ENCODE measurements at places on chromosomes 11 and 22.

- DNase-seq = no peak
Observed at GRCh38 chr11:64970731-64971151, 1.2 kb downstream of the MAJIN start.

DNA sequence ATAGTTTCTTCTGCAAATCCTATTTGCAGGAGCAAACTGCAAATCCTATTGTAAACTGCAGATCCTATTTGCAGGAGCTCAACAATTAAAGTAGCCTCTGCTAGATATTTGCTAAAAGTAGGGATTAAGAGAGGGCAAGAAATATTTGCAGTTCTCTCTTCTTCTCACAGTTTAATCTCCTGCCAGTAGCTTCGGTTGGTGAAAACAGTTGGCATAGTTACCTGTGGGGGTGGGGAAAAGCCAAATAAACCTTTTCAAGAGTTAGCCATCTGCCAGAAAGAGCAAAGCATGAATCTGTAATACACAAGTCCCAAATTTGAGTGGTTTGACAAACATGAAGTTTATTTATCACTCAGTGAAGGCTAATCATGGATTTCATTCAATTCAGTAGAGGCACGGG, 942.5 kb downstream of the JRKL start:
- no peak for DNase-seq

DNA sequence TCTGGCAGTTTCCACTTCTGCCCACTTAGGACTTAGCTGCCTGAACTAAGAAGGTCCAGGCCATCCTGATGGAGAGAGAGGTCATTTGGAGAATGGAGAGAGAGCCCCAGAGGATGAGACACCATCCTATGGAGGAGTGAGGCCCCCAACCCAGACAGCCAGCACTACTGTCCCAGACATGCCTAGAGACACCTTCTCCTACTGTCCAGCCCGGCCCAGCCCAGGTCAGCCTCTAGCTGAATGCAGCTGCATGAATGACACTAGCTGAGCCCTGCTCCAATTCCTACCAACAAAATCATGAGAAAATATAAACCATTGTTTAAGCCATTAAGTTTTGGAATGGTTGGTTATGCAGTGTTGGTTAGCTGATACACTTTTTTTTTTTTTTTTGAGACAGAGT, 47.4 kb downstream of the APOL3 start:
- DNase-seq = no peak

DNA sequence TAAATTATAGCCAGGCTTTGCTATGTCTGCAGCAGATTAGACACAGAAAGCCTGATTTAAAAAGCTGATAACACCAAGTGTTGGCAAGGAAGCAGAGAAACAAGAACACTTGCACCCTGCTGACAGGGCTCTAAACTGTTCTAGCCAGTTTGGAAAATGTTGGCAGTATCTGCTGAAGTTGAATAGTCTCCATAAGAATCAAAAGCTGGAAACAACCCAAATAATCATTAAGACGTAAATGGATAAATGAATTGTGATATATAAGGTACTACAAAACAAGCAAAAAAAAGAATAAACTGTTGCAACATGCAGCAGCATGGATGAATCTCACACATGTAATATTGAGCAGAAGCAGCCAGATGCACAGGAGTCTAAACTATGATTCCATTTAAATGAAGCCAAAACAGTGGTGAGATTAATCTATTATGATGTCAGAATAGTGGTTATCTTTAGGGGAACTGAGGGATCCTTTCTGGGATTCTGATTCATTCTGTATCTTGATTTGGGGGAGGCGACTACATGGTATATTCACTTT, 40.4 kb upstream of the ADORA2A start:
- no peak for DNase-seq

- no peak for DNase-seq
Observed at GRCh38 chr11:15275141-15275540, 160.4 kb downstream of the INSC start.

GRCh38 chr22:49930596-49931412, 12.4 kb downstream of the CRELD2 start:
- no peak for DNase-seq

GRCh38 chr11:8650401-8650990, 32.0 kb downstream of the TRIM66 start:
- no peak for DNase-seq

DNA sequence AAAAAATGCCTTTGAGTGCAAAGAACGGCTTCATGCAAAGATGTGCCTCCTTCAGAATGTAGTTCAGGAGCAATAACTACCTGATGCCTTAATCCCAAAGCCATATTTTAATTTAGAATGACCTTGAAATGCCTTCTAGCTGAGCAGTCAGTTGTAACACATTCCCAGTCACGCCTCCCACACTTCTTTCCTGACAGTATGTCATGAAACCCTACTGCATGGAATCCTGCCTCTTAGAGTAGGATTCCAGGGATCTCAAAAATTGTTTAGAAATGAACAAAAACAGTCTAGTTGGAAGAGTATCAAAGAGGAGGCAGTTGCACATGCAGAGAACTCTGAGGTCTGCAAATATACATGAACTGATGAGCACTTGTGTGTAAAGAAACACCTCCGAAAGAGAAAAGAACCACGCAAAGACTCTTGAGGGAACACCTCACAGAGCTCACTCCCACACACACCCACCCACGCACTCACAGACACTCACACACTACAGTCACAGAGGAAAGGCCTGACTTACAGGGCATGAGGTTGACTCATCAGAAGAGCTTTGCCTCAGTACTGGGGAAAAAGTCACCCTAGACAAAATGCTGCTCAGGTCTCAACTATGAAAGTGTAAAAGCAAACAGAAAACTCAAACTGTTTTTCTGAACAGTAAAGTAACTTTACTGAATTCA, 77.4 kb downstream of the GGTLC2 start:
- no peak for DNase-seq

GRCh38 chr11:82756765-82757639, 23.3 kb upstream of the FAM181B start:
- no peak for DNase-seq

GRCh38 chr11:13883042-13883441, 79.5 kb upstream of the SPON1 start:
- DNase-seq = no peak

DNA sequence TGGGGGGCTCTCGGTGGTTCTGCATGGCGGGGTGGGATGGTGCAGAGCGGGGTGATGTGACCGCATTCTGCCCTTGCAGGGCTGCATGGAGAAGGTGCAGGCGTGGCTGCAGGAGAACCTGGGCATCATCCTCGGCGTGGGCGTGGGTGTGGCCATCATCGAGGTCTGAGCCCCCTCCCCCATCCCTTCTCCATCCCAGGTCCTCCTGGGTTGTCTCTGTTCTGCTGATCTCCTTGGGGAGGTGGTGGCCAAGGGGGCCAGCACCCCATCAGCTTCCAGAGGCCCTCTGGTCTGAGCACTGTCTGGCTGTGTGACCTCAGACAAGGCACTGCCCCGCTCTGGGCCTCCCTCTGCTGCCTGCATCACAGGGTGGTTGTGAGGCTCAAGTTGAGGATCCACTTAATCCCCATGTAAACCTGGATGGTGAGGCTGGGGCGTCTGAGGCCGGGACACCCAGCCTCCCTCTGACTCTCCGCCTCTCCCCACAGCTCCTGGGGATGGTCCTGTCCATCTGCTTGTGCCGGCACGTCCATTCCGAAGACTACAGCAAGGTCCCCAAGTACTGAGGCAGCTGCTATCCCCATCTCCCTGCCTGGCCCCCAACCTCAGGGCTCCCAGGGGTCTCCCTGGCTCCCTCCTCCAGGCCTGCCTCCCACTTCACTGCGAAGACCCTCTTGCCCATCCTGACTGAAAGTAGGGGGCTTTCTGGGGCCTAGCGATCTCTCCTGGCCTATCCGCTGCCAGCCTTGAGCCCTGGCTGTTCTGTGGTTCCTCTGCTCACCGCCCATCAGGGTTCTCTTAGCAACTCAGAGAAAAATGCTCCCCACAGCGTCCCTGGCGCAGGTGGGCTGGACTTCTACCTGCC, 53.3 kb downstream of the CD82 start:
- DNase-seq = no peak

DNA sequence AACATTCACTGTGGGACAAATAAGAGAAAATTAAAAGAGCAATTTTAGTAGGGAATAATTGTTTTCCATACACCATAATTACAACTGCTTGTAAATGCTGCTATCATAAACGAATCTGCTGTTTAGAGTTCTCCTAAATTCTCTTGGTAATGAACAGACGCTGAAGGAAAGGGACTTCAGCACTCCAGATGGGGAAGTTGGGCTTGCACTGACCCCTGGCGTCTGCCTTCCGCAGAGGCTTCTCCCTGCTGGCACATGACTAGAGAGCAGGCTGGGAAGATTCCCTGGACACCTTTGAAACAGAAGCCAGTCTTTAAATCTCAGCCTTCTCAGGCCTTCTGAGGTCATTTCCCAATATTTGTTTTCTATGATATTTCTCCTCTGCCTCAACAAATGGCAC, 84.1 kb downstream of the NXPE2 start:
- peak; percentile 68 for DNase-seq

- no peak for DNase-seq
Observed at GRCh38 chr11:83502041-83502440, 215.9 kb upstream of the CCDC90B start.

- no peak for DNase-seq
Observed at GRCh38 chr11:35496416-35496815, 29.0 kb downstream of the PAMR1 start.

GRCh38 chr11:118979434-118979833, 7.9 kb downstream of the FOXR1 start:
- no peak for DNase-seq

GRCh38 chr11:104907521-104908185, 9.4 kb upstream of the CASP12 start:
- no peak for DNase-seq

DNA sequence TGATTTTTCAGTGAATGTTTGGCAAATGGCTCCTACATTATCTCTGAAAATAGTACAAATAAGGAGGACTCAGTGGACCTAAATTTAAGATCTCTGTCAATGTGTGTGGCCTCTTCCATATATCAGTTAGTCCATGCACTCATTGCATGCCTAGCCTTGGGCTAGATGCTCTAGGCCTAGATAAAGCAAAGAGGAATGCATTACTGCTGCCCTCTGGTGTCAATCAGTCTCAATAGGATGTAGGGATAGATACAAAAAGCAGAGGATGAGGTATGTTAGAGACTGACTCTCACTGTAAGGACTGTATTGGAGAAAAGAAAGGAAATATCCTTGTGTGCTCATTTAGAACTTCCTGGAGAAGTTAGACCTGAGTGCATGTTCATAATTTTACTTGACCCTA, 42.0 kb downstream of the MS4A2 start:
- DNase-seq = peak; percentile 18

- DNase-seq = no peak
Observed at GRCh38 chr11:96139691-96140090, 203.3 kb downstream of the MAML2 start.

GRCh38 chr11:125069008-125069407, 5.9 kb downstream of the SLC37A2 start:
- no peak for DNase-seq

- no peak for DNase-seq
Observed at GRCh38 chr11:101944923-101945322, 28.6 kb upstream of the ANGPTL5 start.

GRCh38 chr11:14766585-14766984, 123.0 kb downstream of the PDE3B start:
- DNase-seq = no peak

- no peak for DNase-seq
Observed at GRCh38 chr11:114158886-114159285, 99.4 kb downstream of the ZBTB16 start.

GRCh38 chr22:34620832-34621231, 445.1 kb upstream of the ISX start:
- DNase-seq = no peak

- DNase-seq = no peak
Observed at GRCh38 chr11:27367881-27368280, 4.9 kb upstream of the CCDC34 start.

- DNase-seq = no peak
Observed at GRCh38 chr22:49997251-49997599, 15.3 kb downstream of the IL17REL start.

DNA sequence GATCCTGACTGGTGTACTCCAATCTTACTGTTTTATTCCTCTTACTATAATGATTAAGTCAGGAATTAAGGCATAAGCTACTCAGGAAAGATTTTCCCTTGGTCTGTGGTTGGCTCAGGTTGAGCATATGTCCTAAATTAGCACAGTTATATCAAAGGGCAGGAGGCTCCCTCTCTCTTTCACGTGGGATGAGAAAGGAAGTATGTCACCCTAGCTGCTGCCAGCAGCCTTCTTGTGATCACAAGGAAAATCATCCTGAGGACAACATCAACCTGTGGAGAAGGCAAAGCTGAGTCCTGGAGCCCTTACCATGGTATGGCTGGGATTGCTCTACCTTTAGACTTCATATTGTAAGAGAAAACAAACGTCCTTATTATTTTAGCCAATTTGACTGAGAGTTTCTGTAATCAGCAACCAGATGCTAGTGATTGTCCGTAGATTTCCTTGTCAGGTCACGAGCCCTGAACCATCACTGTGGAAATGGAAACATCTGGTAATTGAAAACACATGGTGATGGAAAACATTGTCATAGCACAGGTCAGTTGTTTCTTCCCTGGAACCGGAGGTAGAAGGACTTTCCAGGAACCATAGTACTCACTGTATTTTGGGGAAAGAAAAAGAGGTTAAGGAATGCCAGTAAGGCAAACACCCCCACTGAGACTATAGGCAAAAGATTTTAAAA, 40.6 kb upstream of the DEUP1 start:
- no peak for DNase-seq

DNA sequence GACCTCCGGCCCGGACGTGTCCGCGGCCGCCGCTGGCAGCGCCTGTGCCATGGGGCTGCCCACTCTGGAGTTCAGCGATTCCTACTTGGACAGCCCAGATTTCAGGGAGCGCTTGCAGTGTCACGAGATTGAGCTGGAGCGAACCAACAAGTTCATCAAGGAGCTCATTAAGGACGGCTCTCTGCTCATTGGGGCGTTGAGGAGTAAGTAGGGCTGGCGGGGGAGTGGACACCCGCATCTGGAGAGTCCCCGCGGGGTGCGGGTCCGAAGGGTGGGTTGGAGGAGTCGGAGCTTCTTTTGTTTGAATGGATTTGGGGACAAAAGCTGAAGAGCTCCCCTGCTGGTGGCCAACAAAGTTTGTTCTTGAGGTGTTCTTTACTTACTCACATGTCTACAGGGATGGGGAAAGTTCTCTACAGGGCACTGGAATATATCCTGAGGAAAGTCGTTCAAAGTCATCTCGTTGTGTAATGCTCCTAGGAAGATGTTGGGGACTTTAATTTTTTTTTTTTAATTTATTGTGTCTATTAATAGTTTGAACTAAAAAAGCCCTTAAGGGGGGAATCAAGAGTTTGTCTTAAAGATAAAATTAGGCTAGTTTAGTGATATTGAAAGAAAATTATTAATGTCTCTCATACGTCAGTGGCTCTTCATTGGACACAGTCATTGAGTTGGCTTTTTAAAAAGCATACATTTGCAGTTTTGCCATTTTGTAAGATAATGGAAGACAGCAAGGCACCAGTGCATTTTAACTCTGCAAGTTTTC, 725 bp downstream of the ARHGAP42 start:
- DNase-seq = peak; percentile 60

DNA sequence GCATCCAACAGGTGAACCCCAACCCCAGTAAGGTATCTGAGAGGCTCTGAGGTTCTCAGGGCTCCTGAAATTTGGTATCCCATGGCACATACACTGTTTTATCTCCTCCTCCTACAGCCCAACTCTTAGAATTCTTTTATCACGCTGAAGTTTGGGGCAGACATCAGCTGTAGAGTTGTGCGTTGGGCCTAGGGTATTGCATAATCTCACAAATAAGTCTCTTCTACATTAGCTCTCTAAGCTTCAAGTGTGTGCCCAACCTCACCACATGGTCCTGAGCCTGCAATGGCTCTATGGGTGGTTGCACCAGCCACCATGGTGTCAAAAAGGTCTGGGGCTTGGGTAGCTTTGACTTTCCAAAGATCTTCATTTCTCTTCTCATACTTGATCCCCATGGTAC, 603.0 kb downstream of the BUD13 start:
- DNase-seq = no peak

Data from nephron progenitor cell (in vitro differentiated cells).